Posterior cingulate gyrus (tissue), 11 donors: ENCODE measurements at places on chromosomes 13 and 19.

- DNase-seq: no peak
Observed at GRCh38 chr19:32676895-32677359, 1.3 kb downstream of the RGS9BP start.

- no peak for DNase-seq
Observed at GRCh38 chr13:112750570-112750969, 60.7 kb downstream of the ATP11A start.

- no peak for DNase-seq
Observed at GRCh38 chr13:100541897-100542825, 46.4 kb downstream of the GGACT start.

GRCh38 chr19:46449228-46449627 is 20.5 kb upstream of the PNMA8C start:
- no peak for DNase-seq

GRCh38 chr19:17424743-17425365 is 5.0 kb downstream of the MVB12A start:
- peak; percentile 53 for DNase-seq

GRCh38 chr13:71806886-71807285 is 60.1 kb downstream of the DACH1 start:
- DNase-seq: no peak

DNA sequence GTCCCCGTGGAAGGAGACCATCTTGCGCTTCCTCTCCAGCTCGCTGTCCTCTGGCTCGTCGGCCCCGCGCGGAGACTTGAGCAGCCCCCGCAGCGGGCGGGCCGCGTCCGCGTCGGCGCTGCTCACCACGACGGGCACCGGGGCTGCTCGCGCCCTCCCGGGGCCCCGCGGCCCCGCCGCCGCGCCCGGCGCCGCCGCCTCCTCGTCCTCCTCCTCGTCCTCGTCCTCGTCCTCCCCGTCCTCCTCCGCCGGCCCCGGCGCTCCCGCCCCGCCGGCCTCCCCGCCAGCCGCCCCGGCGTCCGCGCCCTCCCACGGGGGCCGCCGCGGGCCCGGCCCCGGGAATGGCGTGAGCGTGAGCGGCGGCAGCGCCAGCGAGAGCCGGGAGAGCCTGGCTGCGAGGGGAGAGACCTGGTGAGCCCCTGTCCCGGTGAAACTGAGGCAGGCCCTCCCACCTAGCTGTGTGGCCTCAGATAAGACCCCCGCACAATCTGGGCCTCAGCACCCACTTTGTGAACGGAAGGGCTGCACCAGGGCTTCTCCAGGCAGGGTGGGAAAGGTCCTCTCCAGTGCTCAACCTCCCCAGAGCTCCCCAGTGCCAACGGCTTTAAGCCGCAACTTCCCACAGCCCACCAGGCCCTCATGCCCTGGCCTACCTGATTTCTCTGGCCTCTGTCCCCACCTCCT is 17.8 kb downstream of the LMTK3 start:
- DNase-seq: no peak

GRCh38 chr13:109465148-109465547 is 321.2 kb downstream of the IRS2 start:
- no peak for DNase-seq

DNA sequence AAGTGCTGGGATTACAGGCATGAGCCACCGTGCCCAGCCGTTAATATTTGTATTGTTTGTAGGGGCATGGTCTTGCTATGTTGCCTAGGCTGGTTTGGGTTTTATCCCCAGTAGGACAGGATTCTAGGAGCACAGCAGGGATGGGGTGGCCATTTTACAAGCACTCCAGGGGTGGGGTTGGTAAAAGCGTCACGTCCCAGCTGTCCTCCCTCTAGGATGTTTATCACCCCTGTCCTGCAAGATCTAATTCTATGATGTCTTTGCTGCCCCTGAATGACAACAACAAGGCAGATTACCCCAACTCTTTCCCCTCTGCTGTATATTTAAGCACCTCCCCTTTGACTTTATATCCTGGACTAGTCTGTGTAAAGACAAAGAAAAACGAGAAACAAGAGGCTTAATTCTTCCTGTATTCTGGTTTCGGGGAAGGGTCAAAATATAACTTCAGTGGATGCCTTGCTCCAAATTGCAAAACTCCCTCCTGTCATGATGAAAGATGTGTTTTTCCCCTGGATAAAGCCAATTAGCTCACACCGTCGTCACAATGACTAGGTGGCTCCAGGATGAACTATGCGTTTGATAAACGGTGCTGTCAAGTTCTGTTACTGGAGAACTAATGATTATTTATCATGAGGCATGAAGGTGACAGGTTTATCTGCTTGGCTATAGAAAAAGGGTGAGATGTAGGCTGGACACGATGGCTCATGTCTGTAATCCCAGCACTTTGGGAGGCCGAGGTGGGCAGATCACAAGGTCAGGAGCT is 27.8 kb upstream of the OR1M1 start:
- DNase-seq: no peak

GRCh38 chr19:8253678-8254077 is 44.5 kb downstream of the CERS4 start:
- no peak for DNase-seq

DNA sequence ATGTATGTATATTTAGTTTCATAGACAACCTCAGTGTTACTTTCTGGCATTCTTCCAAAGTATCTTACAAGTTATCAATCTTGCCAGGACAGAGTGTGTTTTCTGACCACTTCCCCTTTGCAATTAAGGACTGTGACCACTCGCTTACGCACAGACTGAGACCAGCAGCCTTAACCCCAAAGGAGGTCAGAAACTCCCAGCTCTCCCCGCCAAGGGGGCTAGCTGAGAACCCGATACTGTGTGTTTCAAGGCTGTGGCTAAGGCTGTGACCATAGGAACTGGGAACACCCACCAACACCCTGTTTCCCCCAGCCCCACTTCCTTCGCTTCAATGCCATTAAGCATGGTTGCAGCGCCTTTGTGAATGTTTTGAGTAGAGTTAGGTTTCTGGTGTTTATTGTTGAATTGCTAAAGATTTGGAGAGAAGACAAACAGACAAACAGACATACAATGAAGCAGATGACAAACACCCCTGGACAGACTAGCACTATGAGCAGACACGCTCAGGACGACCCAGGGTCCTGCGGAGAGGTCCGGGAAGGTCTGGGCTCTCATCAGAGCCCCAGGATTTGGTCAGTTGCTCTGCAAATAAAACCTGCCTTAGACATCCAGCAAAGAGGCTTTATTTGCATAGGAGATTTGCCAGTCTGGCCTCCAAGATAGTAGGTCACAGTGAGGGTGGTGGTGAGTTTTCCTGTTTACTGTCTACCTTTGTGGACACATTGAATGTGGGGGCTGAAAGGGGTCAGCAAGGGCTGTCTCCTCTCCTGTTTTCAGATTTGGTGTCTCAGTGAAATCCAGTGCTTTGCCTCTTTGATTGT is 25.0 kb upstream of the TNFSF11 start:
- no peak for DNase-seq

DNA sequence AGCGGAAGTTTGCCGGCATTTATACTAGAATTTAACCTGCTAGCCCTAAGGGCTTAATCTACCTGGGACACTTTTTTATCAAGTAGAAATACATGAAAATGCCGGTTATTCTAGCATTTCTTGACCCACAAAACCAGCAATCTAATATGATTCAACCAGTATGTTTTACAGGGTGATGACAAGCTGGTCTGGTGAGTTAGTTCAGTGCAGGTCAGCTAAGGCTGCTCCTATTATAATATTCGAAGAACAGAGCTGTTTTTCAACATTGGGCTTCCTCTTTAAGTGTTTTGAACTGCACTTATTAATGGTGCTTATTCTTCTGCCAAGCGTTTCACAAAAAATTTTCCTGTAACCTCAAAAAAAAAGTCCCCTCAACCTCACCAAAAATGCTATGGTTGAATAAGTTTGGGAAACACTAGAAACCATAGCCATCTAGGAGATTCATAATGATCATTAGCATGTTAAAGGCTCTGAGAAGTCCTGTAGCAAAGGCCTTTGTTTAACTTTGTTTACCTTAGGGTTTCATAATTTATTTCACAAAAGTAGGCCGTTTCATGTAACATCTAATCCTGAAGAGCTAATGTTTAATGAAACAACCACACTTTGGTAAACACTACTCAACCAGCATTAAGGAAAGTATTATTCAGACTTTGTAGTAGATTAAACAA is 526.6 kb downstream of the KLF12 start:
- DNase-seq: no peak

DNA sequence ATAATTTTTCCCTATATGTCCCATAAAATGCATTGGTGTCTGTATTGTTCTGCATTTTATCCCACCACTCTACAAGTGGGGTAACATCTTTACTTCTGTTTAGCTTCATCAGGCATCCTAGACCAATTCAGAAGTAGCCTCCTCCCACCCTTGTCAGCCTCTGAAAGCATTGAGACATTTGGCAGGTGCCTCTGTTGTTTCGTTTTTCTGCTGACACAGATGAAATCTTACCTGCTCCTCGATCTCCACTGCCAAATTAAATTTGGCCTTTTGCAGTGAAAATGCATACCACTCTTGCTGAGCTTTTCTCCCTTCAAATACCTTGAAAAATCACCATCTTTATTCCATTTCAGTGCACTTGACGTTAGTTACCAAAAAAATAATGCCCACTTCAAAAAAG is 83.5 kb upstream of the STARD13 start:
- DNase-seq: no peak

DNA sequence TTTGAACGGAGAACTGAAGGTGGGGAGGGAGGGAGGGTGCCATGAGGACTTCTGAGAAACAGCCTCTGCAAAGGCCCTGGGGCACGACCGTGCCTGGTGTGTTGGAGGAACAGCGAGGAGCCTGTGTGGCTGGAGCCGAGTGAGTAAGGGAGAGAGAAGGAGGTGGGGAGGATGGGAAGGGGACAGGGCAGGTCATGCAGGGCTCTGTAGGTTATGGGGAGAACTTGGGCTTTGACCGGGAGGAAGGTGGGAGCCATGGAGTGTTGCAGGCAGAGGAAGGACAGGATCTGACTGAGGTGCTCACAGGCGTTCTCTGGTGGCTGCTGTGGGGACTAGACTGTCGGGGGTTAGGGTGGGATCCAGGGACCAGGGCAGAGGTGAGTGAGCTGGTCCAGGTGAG is 6.7 kb downstream of the MPND start:
- DNase-seq: no peak

- DNase-seq: no peak
Observed at GRCh38 chr13:26601669-26602068, 44.2 kb downstream of the WASF3 start.

- DNase-seq: no peak
Observed at GRCh38 chr19:31277516-31277915, 71.7 kb downstream of the TSHZ3 start.

GRCh38 chr13:100245104-100245503 is 156.2 kb downstream of the PCCA start:
- DNase-seq: no peak

DNA sequence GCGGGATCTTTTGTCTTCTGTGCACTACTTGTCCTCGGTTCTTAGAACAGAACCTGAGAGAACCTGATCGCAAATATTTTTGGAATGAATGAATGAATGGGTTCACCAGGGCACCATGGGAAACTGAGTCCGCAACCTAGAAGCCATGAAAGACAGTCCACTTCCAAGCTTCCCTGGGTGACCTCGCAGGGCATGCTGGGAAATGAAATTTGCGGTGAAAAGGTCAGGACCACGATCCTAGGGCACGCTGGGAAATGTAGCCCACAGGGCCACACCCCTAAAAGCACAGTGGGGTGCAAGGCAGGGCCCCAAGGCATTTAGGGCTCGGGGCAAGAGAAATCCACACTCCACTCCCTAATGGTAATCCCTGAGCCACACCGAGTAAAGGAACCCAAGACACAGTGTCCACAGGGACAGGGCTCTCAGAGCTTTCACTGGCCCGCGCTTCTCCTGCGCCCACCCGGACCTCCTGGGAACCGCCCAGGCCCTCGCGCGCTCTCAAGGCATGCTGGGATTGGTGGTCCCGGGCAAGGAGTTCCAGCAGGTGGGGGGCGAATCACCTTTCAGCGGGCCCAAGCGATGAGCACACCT is 1.1 kb upstream of the PPP1R12C start:
- DNase-seq: peak; percentile 64

GRCh38 chr19:18046059-18046718 is 38.2 kb downstream of the ARRDC2 start:
- no peak for DNase-seq

GRCh38 chr19:9407827-9408226 is 27.5 kb downstream of the ZNF266 start:
- DNase-seq: no peak

DNA sequence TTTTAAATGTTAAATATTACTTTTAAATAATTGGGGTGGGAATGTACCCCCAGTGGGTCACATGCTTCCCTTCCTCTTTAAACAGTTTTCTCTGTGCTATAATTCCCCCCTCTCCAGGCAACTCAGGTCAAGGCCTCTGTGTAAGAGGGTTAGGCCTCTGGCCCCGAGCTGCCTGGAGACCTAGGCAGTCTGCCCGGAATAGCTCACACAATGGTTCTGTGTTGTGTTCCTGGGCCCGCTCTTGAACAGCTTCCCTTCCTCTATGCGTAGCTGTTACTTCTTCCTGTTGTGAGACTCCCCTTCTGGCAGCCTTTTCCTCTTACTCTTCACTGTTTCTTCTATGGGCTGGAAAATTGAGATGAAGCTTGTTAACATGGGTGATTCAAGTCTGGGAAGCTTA is 14.8 kb upstream of the ZNF492 start:
- peak; percentile 82 for DNase-seq

DNA sequence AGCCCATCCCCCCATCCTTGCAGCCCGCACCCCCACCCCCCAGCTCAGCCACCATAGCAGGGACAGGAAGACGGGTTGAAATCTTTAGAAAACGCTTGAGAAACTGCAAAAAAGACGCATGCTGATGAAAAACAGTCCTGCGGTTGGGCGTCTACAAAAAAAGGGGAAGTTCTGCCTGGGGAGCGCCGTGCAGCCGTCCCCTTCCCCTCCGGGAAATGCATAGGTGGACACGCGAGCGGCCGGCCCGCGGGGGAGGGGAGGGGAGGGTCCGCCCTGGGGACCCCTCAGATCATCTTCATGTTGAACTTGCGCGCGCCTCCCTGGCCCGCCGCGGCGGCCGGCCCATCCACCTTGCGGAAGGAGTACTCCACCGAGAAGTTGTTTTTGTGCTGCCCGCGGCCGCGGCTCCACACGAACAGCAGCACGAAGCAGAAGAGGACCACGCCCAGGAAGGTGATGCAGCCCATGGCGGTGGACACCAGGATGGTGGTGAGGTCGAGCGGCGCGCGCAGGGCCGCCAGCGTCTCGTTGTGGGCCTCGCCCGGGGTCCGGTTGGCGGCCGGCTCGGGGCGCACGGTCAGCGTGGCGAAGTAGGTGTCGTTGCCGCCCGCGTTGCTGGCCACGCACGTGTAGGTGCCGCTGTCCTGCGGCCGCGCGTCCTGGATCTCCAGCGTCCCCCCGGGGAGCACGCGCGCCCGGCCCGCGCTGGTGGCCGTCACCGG is 7.9 kb upstream of the PEAK3 start:
- no peak for DNase-seq

DNA sequence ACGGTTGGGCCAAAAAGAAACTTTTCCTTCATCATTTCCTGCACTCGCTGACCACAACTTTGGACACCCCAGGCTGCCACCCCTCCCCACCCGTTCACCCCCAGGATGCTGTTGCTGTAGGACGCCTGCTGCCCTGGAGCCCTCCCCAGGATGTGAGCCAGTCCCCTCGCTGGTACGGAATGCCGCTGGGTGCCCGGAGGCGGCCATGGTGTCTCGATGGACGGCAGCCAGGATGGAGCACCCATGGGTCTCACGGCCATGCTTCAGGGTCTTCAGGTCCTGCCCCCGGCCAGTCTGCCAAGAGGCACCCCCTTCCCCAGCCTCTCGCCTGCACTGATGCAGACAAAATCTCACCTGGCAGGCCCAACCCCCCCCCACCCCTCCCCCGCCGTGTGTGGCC is 15.4 kb upstream of the CSNK1G2 start:
- DNase-seq: no peak

- peak; percentile 27 for DNase-seq
Observed at GRCh38 chr19:38093587-38093986, 130.4 kb downstream of the DPF1 start.
